ENCODE measurements at places on chromosomes 11 and 22.

DNA sequence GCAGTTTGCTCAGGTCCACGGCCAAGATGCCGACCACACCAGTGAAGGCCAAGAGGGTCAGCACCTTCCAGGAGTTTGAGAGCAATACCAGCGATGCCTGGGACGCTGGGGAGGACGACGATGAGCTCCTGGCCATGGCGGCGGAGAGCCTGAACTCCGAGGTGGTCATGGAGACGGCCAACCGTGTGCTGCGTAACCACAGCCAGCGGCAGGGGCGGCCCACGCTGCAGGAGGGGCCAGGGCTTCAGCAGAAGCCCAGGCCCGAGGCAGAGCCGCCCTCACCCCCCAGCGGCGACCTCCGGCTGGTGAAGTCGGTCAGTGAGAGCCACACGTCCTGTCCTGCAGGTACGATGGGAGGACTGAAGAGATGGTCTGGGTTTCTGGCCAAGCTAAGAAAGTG lies 31.0 kb downstream of the TBC1D22A start:
- no peak overlapping the region for H3K27ac ChIP-seq
- no peak for DNase-seq
- H3K4me3 ChIP-seq: no peak overlapping the region
- H3K27me3 ChIP-seq: no peaks in the 10 kb centered on the region
- peaks cover 30% of the 10 kb centered on the region for H3K4me1 ChIP-seq
- H3K36me3 ChIP-seq: peaks cover 58% of the 10 kb centered on the region

DNA sequence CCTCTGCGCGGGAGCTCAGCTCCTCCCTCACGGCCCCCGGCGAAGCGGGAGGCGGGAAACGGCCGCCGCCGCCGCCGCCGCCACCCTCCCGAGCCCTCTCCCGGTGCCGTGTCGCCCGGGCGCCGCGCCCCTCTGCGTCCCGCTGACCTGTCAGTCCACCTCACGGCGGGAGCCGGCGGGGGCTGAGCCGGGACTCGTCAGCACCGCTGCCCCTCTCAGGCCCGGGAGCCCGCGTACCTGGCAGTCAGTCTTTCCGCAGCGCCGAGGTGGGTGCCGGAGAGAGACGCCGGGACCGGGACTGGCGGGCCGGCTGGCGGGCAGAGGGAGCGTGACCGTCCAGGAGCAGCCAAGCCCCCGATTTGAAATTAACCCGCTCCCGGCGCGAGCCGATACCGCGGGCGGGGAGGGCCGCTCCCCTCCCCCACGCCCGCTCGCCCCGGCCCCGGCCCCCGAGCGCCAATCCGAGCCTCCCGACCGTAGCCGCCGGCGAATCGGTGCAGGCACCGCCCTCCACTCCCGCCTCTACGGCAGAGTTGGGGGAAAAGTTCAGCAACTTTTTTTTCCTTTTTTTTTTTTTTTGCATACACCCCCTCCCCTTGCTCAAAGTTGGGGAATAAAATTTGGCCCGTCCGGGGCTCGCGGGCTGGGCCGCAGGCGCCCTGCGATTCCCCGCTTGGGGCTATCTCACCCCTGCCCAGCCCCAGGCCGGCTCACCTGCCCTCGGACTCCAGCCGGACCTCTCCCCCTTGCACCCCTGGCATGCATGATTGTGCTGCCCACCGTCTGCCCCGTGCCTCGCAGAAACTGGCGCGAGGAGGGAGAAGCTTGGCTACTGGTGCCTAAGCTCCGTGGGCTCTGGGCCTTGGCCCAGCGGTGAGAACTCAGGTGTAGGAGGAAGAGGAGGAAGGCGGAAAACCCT lies 774 bp upstream of the E2F8 start:
- H3K27ac ChIP-seq: peak overlapping the region; percentile 94
- H3K4me1 ChIP-seq: peaks cover 37% of the 10 kb centered on the region
- H3K36me3 ChIP-seq: peaks cover 32% of the 10 kb centered on the region
- H3K4me3 ChIP-seq: peak overlapping the region; percentile 99

GRCh38 chr11:128701086-128701485 lies 7.2 kb downstream of the FLI1 start:
- DNase-seq: no peak
- H3K4me3 ChIP-seq: no peak overlapping the region
- peaks cover 40% of the 10 kb centered on the region for H3K36me3 ChIP-seq
- H3K4me1 ChIP-seq: peaks cover 66% of the 10 kb centered on the region

DNA sequence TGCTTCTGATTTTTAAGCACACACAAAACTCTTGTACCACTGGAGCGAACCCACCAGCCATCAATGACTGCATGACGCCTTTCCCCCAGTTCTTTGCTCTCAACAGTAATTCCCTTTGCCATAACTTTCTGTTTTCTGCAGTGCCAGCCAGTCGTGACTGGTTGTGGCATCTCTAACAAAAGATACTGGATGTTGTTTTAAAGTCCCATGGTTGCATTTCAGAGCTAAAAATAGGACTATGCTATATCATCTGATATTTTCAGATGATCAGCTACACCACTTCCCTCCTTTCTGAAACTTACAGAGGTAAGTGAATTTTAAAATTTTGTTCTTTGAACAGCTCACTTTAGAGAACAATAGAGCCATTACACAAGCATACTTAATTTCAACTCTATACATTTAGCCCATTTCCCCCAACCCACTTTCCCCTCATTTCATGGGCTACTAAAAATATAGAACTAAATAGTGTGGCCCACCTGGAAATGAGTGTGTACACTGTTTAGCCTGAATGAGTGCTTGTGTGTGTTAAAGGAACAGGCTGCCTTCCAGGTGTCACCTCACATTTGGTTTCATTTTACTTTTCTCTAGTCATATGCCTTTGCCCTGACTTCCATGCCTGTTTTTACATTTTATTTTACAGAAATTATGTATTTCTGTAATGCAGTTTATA lies 136.9 kb upstream of the ZC3H12C start:
- H3K27ac ChIP-seq: no peak overlapping the region
- no peaks in the 10 kb centered on the region for H3K4me1 ChIP-seq
- no peaks in the 10 kb centered on the region for H3K36me3 ChIP-seq
- H3K27me3 ChIP-seq: no peaks in the 10 kb centered on the region

DNA sequence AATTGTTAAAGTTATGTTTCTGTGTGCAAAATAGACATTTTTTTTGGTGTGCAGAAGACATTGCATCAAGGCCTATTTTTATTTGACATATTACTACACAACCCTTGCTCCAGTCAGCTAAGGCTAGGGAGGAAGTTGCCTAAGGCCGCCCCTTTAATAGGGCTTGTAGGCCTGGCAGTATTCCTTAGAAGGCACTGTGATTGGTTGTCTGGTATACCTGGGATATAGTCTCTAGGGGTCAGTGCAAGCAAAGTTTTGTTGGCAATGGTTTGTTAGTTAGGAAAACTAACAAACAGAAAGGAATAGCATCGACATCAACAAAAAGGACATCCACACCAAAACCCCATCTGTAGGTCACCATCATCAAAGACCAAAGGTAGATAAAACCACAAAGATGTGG lies 16.9 kb downstream of the CCDC15 start:
- no peaks in the 10 kb centered on the region for H3K27me3 ChIP-seq
- no peak for DNase-seq
- H3K4me1 ChIP-seq: no peaks in the 10 kb centered on the region

DNA sequence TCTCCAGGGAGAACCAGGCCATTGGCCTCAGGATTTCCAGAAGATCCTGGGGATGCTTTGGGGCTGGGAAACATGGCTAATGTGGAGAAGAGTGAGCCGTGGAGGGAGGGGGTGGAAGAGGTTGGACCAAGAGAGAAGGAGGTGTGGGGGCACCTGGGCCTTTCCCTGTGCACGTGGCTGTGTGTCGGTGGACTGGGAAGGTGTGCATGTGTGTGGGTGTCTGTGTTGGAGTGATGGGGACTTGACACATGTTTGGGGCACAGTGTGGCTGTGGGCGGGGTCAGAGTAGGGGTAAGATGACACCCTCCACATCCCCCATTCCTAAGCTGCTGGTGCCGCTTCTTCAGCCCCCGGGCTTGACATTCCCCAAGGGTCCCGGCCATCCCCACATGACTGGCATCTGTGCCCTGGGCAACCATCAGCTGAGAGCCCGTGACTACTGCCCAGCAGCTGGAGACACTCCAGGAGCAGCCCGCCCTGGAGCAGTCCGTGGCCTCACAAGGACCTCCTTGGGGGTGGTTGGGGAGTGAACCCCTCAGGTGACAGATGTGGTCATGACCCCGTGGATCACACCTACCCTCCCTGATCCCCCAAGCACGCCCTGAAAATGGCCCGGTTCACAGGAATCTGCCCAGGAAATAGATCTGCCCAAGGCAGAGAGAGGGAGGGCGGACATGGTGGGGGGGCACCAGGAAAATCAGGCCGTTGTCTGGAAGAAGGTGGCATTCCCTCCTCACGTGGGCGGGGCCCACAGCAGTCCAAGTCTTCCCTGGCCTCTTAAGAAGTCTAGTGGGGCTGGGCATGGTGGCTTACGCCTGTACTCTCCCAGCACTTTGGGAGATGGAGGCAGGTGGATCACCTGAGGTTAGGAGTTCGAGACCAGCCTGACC lies 34.8 kb upstream of the SOX10 start:
- DNase-seq: no peak
- H3K4me3 ChIP-seq: no peak overlapping the region
- no peaks in the 10 kb centered on the region for H3K36me3 ChIP-seq
- H3K27me3 ChIP-seq: no peaks in the 10 kb centered on the region

GRCh38 chr22:26417406-26417805 lies 11.7 kb upstream of the ASPHD2 start:
- no peaks in the 10 kb centered on the region for H3K36me3 ChIP-seq
- no peak overlapping the region for H3K27ac ChIP-seq
- no peak overlapping the region for H3K4me3 ChIP-seq
- H3K4me1 ChIP-seq: no peaks in the 10 kb centered on the region

- no peaks in the 10 kb centered on the region for H3K4me1 ChIP-seq
- H3K27ac ChIP-seq: no peak overlapping the region
- H3K4me3 ChIP-seq: no peak overlapping the region
- H3K27me3 ChIP-seq: peaks cover 2% of the 10 kb centered on the region
- no peak for DNase-seq
These were observed 165.2 kb downstream of the LDLRAD3 start for GRCh38 chr11:36108881-36109589.

GRCh38 chr11:86511086-86511551 lies 136.4 kb downstream of the CCDC81 start:
- H3K4me1 ChIP-seq: no peaks in the 10 kb centered on the region
- no peak overlapping the region for H3K27ac ChIP-seq
- no peak overlapping the region for H3K4me3 ChIP-seq
- no peak for DNase-seq
- H3K27me3 ChIP-seq: no peaks in the 10 kb centered on the region
- no peaks in the 10 kb centered on the region for H3K36me3 ChIP-seq

- no peak for DNase-seq
- H3K27ac ChIP-seq: peak overlapping the region; percentile 96
- H3K27me3 ChIP-seq: no peaks in the 10 kb centered on the region
- H3K4me1 ChIP-seq: peaks cover 44% of the 10 kb centered on the region
- peaks cover 61% of the 10 kb centered on the region for H3K36me3 ChIP-seq
These were observed 314 bp downstream of the RIC8A start for GRCh38 chr11:207863-208180.

DNA sequence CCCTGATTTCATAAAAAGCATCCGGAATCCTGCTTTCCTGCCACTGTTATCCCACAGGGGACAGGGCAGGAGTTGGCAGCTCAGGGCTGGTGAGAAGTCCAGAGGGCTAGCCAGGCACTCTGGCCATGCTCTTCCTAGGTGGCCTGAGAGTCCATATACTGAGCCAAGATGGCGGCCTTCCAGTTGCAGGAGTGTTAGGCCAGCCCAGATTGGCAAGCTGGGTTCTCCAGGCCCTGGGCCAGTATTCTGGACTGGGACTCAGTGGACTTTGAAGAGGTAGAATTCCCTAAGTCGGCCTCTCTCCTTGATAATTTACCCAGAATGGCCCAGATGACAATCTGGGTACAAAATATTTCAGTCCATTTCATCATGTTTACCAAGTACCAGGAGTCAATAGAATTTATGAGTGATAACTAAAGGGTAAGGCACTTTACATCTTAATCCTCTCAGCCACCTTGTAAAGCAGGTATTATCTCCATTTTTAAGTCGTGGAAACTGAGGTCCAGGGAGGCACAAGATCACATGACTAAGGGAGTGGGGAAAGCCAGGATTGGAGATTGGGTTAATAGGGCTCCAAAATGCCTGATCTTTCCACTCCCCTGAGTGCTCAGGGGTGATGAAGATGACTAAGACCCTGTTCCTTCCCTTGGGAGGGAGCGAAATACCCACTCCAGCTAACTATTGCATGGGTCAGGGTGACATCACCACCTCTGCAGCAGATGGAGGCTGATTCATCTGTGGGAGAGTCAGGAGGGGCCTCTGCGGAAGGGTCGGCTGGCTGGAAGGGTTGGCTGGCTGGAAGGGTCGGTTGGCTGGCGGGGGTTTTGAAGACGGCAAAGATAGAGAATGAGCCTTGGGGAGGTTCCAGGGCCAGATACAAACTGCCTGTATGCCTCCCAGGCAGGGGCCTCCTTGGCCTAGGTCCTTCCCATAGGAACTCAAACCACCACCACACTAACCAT lies 1.2 kb upstream of the MICALL1 start:
- peaks cover 23% of the 10 kb centered on the region for H3K4me1 ChIP-seq
- H3K4me3 ChIP-seq: no peak overlapping the region
- no peaks in the 10 kb centered on the region for H3K27me3 ChIP-seq
- H3K27ac ChIP-seq: no peak overlapping the region
- no peaks in the 10 kb centered on the region for H3K36me3 ChIP-seq
